ENCODE measurements at places on chromosomes 4 and X.

DNA sequence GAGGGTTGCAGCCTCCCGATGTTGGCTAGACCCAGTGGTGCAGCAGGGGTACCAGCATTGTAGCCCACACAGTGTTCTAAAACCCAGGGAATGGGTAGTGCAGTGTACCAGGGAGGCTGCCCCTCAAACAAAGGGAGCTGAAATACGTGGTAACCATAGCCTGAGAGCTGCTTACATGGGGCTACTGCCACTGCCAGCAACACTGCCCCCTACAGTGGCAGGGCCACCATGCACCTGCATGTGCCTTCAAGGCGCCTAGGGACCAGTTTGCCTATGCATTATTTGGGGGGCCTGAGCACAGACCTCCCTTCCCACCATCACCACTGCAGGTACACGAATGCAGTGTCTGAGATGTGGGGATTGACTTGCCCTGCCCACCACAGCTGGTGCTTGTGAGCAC is 21.0 kb upstream of the BMP15 start:
- DNase-seq, result no peak

- no peak for DNase-seq
Measured at GRCh38 chrX:5057786-5058185, 1170.9 kb downstream of the NLGN4X start.

GRCh38 chr4:85398276-85398675 is 76.7 kb upstream of the ARHGAP24 start:
- no peak for DNase-seq

- DNase-seq, result no peak
Measured at GRCh38 chr4:168623484-168623883, 126.6 kb downstream of the PALLD start.

GRCh38 chr4:76897536-76898384 is at the start of gene SOWAHB:
Gene SOWAHB (minus strand): TSS chr4:76898144. CDS start chr4:76897849, 295 bp downstream.
- peak; percentile 28 for DNase-seq

All from stimulated activated CD4-positive, alpha-beta T cell treated with anti-CD3 and anti-CD28 coated beads, Interleukin-4, amount 100 ng/mL, for 4 hours (primary cell).